ENCODE measurements at places on chromosomes 6 and 20.

GRCh38 chr20:20452254-20452676 is 84.4 kb downstream of the INSM1 start:
- peak; percentile 54 for DNase-seq

GRCh38 chr6:134004714-134005113 is 47.7 kb downstream of the SLC2A12 start:
- DNase-seq, result no peak

- DNase-seq, result no peak
Observed at GRCh38 chr6:170371588-170371987, 65.0 kb downstream of the FAM120B start.

GRCh38 chr20:19868441-19868840 is 110.4 kb downstream of the RIN2 start:
- DNase-seq, result no peak

DNA sequence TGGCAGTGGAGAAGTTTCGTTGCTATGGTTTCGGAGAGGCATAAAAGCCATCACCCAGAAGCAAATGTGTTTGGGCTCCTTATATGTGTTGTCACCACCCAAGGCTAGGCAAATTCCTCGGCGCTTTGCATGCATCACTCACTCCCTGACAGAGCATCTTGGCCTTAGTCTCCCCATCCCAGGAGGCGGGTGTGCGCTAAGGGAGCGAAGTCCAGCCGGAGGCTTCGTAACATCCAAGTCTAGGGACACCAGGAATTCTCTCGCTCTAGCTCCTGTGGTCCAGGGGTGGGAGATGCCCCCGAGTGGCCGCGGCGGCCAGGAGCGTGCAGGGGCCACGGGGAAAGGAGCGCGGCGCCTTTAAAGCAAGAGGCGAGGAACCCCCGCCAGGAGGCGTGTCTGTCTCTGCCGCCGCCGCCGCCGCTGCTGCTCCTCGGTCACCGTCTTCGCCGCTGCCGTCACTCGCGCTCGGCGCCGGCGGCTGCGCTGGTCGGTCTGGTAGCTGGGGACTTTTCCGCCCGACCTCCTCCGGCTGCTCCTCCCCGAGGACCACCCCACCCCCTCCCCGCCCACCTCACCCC is at the start of gene GRIK2:
TSS of gene GRIK2 (plus strand) at position 458 of the 578 bp plus-strand sequence.
- no peak for DNase-seq

DNA sequence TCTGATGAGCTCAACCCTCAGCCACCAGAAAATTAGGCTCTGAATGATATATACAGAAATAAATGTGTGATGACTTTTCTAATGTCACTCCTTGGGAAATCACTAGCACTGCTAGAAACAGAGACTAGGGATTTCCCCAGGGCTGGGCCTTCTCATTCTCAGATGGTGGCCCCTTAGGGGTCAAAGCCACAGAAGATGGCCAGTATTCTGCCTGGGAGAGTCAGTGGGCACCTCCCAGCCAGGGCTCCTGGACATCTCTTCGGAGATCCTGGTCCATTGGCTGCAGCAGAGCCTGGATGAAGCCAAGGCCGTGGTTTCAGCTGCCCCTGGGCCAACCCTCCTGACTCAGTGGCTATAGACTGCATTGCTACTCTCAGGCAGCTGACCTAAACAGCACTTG is 276.9 kb upstream of the SUPT3H start:
- no peak for DNase-seq

DNA sequence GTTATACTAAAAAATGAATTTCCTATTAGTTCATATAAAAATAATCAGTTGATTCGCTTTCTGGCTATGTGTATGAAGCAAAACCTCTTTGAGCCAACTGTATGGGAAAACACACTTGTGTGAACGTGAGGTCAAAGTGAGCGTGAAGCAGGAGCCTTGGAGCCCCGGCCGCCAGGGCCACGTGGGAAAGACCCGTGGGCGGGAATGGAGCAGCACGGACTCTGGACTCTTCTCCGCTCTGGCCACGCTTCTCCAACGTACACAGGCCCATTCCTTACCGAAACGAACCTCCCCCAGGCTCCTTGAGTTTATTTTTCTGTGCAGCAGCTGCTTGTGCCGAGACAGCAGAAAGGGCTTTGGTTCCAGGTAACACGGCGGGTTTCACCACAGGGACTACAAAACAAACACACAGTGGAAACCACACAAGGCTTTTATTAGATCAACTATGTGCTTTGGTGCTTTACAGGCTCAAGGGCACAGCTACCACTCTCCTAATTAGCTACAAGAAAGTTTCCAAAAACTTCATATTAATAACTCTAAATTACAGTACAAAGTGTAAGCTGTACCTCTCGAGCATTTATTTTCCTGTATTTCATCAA is 62.7 kb downstream of the TAF4 start:
- no peak for DNase-seq

DNA sequence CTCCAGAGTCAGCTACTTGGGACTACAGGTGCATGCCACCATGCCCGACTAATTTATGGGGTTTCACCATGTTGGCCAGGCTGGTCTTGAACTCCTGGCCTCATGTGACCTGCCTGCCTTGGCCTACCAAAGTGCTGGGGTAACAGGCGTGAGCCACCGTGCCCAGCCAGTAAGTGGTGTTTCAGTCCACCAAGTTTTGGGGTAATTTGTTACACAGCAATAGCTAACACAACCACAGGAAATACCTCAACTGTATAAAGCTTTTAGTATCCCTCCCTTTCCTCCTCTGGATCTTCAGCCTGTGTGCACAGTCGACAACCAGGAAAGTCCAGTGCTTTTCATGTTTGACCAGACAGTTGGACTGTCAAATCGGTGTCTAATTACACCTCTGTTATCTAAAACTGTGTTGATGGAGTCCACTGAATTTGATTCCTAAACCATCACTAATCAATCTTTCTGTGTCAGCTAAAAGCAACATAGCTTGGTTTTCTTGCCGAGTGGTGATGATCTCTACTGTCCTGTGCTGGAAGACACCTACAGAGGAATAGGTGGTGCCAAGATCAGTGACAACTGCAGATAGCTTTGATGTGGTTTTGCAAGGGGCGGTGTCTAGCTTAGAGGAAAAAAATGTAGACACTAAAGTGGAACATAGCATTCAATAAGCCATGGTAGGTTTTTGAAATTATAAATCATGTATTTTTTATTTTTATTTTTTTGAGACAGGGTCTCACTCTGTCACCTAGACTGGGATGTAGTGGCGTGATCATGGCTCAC is 22.2 kb upstream of the ZBTB2 start:
- DNase-seq, result no peak

GRCh38 chr20:24523661-24524060 is 54.2 kb downstream of the SYNDIG1 start:
- no peak for DNase-seq

- DNase-seq, result no peak
Observed at GRCh38 chr20:9886227-9886626, 47.4 kb upstream of the PAK5 start.

GRCh38 chr6:21171801-21172200 is 421.8 kb upstream of the SOX4 start:
- DNase-seq, result no peak

All from stimulated activated CD4-positive, alpha-beta T cell treated with anti-CD3 and anti-CD28 coated beads, Interleukin-1b, Interleukin-23, amount 100 ng/mL, for 24 hours (primary cell).